Lower leg skin (tissue), 4 donors: ENCODE measurements at places on chromosomes 2 and 18. TPM values are rescaled to one million over a fixed set of nuclear protein-coding genes. Genes with fewer than 3 reads are reported as not detected.

- DNase-seq: no peak
Observed at GRCh38 chr2:74843899-74844298, 10.0 kb downstream of the HK2 start.

UGT1A5 gene
- total RNA-seq: 1.7 TPM

TMEM178A gene
- total RNA-seq: 1.4 TPM

- DNase-seq: no peak
Observed at GRCh38 chr2:60370814-60371213, 182.6 kb downstream of the BCL11A start.

DNAJB2 gene
- 125 TPM for total RNA-seq

DNA sequence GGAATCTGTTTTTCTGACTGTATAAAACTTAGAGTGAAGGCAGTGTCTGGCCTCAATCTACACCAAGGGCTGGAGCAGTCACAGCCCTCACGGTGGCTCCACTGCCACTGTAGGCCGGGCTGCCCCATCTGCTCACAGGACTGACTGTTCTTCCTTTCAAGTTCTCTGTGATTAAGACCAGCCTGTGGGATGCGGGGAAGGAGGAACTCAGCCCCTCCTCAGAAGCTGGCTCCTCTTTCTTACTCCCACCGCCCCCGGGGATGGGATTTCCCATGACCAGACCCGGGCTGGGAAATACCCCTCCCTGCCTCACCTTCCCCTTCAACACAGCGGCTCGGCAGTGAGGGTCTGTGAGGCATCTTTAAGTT lies 106.0 kb downstream of the COPS8 start:
- DNase-seq: peak; percentile 13

RASGRP3 gene
- 2.4 TPM for total RNA-seq

DNA sequence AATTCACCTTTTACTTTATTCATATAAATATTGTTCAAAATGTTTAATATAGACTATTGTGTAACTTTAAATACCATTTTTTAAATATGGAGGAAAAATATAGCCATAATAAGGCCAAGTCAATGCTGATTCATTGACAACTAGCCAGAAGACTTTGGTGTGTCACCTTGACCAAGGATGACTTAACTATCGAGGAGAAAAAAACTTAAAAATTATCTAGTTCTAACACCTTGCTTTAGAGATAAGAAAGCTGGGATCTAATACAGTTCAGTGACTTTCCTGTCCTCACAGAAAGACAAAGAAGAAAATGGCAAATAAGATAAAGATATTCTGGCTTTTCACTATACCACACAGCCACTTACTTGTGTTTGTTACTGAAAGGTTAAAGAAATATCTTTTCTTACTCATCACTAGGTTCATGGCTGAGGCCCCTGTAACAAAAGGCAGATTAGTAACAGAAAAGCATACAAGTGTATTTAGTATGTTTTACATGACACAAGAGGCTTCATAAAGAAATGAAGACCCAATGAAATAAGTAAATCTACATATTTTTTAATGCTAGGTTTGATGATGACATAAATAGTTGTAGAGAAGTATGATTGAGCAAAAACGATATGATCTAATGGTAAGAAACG lies 65.9 kb upstream of the LRRTM1 start:
- no peak for DNase-seq

TLX2 gene
- total RNA-seq: not detected

DNA sequence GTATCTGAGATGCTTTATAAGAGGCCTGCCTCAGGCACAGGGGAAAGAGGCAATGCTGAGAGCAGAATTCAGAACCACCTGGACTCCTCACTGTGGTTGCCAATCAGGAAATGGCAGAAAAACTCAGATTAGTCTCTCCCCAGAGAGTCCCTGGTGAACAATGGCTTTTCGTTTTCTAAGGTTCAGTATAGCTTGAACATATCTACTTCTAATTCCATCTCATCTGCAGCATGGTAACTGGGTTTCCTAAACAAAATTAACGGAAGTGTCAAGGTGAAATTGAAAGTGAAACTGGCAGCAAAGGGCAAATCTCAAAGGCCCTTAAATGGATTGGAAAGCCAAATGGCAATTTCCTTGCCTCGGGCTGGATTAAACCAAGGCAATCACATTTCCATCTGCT lies 480.2 kb upstream of the ACVR2A start:
- DNase-seq: no peak

DNA sequence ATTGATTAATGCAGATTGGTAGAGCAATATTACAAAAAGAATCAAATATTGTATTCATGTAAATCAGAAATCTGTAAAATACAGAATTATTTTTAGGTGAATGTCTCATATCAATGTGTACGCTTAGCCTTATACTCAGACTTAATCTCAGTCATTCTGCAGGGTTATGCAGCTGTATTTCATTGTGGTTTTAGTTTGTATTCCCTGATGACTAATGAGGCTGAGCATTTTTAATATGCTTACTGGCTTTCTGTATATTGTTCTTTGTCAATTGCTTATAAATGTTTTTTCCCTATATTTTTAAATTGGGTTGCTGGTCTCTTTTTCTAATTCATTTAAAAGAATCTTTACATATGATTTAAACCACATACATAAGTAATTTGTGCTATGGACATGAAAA lies 50.1 kb downstream of the CDH19 start:
- no peak for DNase-seq

GKN1 gene
- total RNA-seq: not detected

- no peak for DNase-seq
Observed at GRCh38 chr18:53625997-53626599, 598.4 kb downstream of the MBD2 start.

- no peak for DNase-seq
Observed at GRCh38 chr2:127594116-127594591, 51.8 kb upstream of the GPR17 start.

FBLN7 gene
- total RNA-seq: 10.2 TPM

ALPI gene
- total RNA-seq: not detected

MAP3K19 gene
- not detected for total RNA-seq

GALNT14 gene
- 6.2 TPM for total RNA-seq

DNA sequence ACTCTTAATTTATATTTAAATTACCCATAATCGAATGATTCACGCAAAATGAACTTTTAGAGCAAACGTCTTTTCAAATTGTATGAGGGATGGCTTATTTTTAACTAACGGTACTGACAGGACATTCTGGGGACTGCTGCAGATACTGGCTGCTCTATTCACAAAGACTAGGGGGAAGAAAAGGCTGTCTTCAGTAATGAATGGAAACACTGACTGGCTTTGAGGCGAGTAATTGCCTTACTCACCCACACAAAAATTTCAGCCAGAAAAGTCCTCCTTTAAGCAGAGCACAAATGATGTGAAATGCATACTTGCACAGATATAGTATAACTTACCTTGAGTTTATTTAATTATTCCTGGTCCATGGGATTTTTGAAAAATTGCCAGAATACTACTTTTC lies 852.6 kb downstream of the DPP10 start:
- no peak for DNase-seq

MAPK4 gene
- 4.3 TPM for total RNA-seq

DNA sequence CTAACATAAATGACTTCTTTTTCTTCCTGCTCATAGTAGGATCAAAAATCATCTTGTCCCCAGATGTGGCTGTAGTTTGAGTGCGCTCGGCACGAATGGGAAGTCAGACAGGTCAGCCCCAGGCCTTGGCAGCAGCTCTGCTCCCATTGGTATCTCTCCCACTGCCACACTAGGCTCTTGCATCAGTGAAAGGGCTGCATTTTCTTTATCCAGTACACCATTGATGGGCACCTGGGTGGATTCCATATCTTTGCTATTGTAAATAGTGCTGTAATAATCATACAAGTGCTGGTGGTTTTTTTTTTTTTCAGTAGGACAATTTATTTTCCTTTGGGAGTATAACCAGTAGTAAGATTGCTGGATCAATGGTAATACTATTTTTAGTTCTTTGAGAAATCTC lies 865.5 kb downstream of the CCDC85A start:
- DNase-seq: no peak

DNA sequence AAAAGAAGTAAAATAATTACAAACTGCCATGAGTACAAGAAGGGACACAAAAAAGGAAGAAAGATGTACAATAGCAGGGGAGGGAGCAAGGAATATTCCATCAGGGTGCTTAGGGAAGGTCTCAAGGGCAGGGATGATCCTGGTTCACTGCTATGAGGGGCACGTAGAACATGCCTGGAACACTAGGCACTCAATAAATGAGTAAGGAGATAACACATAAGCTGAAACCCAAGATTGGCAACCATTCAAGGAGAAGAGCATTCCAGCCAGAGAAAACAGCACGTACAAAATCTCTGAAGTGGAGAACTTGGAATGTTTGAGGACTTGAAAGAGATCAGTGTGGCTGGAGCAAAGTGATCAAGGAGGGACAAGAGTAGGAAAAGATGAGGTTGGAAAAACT lies 103.2 kb downstream of the FAM161A start:
- DNase-seq: no peak

RGPD8 gene
- total RNA-seq: 10.5 TPM

DNA sequence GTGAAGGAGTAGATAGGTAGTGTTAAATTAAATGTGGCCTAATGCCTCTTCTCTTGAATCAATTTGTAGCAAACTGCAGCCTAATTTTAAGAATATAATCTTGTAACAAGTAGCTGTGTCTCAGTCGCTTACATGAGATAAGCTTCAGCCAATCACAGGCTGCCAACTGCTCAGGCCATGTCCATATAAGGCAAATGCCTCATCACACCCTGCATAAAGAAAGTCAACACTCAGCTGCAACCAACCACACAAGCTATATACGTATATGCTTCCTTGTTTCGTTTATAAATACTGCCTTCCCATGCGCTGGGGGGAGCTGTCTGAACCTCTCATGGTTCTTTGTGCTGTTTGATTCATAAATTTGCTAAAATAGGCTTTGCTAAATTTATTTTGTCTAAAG lies 476.3 kb downstream of the TRIB2 start:
- no peak for DNase-seq

DNA sequence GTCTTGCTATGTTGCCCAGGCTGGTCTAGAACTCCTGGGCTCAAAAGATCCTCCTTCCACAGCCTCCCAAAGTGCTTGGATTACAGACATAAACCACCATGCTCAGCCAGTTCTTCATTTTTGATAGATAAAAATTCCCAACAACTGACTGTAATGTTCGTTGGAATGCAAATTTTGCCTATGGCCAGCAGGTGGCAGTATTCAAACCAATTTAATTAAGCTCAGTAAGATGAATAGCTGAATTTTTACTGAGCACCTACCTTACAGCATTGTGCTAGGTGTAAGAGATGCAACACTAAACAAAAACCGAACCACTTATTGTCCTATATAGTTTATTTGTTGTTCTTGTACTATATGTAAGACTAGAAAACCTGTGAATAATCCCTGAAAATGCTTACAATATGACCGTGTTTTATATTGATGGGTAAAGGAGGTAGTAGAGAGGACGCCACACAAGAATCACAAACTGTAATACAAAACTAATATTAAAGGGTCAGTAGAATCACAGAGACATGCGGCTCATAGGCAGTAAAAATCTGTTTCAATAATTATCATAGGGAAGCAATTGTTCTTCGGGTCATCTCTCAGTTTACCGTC lies 8.2 kb upstream of the TMEM182 start:
- DNase-seq: no peak

DNA sequence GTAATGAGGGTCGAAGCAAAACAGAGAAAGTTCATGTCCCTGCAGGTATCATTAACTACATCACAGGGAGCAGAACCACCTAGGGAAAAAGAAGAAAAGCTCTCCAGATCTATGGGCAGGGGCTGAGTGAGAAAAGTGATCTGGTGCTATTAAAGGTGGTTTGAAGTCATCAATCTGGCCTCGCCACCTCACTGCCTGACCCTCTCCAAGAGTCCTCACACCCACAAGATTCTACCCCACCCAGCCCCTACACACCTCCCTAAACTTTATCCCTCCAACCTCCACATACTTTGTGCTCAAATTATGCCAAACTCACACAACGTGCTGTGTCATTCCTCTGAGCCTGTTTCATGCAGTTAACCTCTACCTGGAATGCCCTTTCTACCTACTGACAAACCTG lies 2.2 kb downstream of the GALNT14 start:
- no peak for DNase-seq

DNA sequence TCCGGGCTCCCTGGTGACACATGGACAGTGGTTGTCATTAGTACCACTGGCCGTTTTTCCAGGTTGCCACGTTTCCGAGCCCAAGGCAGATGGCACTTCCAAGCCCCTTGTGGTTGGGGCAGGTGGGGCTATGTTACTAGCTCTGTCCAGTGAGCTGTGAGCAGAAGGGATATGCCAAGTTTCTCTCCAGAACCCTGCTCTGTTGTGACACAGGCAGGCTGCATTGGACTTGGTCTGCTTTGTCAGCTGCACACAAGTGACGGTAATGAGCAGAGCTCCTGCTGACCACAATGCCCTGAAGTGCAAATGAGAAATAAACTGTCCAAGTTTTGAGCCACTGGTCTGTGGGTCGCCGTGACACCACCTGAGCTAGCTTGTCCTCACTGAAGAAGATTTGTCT lies 118.8 kb downstream of the GYPC start:
- no peak for DNase-seq

- no peak for DNase-seq
Observed at GRCh38 chr2:56107502-56108220, 76.1 kb upstream of the CCDC85A start.

RAB27B gene
- 26.2 TPM for total RNA-seq

FHOD3 gene
- 6.4 TPM for total RNA-seq

IL18R1 gene
- total RNA-seq: 2.0 TPM

C2orf78 gene
- not detected for total RNA-seq

- peak; percentile 40 for DNase-seq
Observed at GRCh38 chr2:231308631-231309428, 86.7 kb upstream of the B3GNT7 start.
